ENCODE measurements at places on chromosomes 2 and 18.

DNA sequence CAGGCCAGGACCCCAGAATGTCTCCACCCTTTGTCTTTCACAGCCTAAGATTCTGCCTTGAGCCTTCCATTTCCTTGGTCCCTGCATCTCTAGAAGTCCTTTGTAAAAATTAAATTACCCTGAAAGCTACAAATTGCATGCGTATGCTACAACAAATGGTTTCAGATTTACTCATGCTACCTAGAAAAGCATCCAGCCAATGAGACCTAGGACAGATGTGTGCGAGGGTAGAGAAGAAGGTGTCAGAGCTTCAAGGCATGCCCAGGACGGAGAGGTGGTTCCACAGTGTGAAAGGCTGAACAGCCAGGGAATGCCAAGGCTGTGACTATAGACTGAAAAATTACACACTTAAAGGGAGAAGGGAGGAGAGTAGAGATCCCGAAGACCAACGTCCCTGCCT is 40.2 kb downstream of the CCBE1 start:
- no peak for DNase-seq

DNA sequence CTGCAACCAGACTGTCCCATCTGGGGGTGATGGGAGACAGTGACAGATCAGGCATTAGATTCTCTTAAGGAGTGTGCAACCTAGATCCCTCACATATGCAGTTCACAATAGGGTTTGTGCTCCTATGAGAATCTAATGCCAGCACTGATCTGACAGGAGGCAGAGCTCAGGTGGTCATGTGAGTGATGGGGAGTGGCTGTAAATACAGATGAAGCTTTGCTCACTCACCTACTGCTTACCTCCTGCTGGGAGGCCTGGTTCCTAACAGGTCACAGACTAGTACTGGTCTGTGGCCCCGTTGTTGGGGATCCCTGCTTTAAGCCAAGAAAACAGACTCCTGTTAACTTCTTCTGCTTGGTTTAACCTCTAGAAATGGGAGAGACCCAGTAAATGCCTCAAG is 3.2 kb downstream of the CYP27A1 start:
- DNase-seq, result no peak

- no peak for DNase-seq
These were observed 366.9 kb upstream of the SPRED2 start for GRCh38 chr2:65799141-65799854.

DNA sequence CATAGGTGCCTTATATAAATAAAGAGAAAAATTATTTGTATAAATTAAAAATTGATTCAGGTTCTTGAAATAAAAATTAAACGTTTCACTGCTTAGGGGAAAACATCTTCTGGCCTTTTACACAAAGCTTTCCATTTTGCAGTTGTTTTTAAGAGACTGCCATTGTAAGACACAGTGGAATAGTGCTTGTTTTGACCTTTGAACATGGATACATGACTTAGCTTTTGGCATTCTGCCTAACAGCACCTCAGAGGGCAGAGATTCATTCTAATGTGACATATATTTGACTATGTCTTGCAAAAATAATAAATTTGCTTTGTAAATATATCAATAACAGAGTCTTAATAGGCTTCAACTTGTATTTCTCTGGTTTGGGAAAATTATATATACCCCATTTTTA is 142.1 kb downstream of the SLC4A10 start:
- no peak for DNase-seq

- no peak for DNase-seq
These were observed 33.6 kb downstream of the TMEM177 start for GRCh38 chr2:119712571-119712970.

- no peak for DNase-seq
These were observed 76.0 kb upstream of the PELI1 start for GRCh38 chr2:64220265-64220664.

GRCh38 chr2:61714210-61714609 is 139.7 kb downstream of the FAM161A start:
- no peak for DNase-seq

DNA sequence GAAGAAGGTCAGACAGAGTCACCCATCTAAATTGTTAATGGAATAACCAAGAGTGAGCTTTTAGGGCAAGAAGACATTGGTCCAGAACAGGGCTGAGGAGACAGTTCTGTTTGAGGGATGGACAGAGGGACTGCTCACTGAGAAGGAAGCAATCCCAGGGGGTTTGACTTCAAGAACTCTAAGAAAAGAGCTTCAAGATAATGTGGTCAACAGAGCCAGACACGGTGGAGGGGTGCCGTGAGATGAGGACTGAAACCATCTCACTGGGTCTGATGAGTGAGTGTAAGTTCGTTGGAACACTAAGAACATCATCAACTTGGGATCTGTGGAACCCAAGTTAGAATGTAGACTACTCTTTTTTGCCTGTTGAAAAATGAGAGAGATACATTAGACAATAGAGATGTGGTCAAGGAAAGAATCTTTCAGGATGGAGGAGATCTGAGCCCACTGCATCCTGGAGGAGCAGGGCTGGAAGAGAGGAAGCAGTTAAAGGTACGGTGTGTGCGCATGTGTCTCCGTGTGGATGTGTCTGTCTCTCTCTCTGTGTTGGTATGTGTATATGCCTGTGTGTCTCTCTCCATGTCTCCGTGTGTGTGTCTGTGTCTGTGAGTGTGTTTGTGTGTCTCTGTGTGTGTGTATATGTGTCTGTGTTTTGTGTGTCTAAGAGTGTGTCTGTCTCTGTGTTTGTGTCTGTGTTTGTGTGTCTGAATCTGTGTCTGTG is 172.1 kb downstream of the MYCN start:
- no peak for DNase-seq

DNA sequence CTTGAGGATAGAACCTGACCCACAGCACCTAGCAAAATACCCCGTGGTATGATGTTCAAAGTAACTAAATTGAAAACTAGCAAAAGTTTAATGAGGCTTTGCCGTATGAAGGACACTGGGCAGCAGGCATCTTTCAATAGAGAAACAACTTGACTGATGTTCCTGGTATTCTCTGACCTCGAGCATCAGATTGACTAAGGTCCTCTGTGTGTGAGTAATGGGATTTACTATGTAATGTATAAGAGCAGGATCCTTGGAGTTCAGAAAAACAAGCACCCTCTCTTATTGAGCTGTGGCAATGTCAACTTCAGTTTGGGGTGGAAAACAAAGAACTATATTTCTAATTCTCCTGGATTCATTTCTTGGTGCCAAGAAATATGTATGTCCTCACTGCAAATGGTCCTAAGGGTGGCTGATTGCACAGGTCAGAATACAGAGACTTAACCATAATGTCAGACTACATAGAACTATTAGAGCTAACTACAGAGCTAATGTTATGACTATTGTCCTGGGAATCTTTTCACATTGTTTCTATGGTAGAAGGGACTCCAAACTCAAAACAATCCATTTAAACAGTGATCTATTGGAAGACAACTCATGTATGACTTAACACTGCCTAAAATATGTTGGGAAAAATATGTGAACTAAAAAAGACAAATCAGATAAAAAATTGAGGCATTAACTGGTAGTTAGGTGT is 4.4 kb downstream of the TNFAIP6 start:
- DNase-seq, result peak; percentile 36

- no peak for DNase-seq
These were observed 4.3 kb upstream of the CHRNA1 start for GRCh38 chr2:174768557-174768956.

GRCh38 chr2:97751752-97752151 is 38.4 kb downstream of the ZAP70 start:
- no peak for DNase-seq

- DNase-seq, result peak; percentile 94
These were observed 416 bp downstream of the SEH1L start for GRCh38 chr18:12948050-12948804.

DNA sequence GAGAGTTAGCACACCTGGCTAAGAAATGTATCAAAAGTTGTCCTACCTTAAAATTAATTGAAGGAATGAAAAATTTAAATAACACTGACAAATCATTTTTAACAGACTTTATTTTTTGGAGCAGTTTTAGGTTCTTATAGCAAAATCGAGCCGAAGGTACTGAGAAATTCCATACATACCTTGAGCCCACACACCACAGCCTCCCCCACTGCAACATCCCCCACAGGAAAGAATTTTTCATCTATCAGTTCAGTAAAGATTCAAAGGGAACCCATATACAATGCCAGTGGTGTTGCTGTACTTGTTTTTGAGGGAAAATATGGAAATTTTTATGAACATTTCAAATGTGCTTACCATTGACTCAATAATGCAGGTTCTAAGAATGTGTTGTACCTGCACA is 169.8 kb upstream of the HS6ST1 start:
- no peak for DNase-seq

GRCh38 chr2:161570424-161571050 is 53.7 kb upstream of the SLC4A10 start:
- DNase-seq, result peak; percentile 23

DNA sequence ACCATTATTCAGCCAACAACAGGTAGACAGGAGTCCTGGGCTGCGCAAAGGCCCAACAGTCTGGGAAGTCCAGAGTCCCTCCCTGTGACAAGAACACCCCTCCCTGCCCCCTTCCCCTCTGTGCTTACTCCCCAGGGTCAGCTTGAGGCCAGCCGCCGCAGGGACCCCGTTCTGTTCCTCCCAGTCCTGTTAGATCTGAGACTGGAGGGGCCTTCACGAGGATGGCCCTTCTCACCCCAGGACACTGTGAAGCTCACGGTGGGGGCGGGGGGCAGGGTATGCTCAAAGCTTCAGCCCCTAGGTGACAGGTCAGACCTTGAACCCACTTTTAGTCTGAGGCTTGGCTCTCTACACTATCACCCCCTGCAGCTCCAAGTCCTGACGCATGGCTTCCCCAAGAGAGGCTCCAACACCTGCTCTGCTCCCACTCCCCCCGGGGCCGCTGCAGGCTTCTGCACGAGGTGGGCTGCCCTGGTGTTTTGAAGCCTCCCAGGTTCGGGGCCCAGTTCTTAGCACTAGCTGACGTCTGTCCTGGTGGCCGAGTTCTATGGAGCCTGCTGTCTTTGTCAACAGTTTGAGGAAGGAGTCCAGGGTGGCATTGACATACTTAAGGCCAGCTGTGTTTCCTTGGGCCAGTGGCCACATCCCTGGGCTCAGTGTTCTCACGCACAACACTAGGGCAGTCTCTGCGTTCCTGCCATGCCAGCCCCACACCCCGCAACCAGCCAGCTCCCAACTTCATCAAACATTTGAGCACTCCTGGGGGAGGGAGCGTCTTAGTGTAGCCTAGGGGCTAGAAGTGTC is 37.2 kb upstream of the HPCAL1 start:
- no peak for DNase-seq

DNA sequence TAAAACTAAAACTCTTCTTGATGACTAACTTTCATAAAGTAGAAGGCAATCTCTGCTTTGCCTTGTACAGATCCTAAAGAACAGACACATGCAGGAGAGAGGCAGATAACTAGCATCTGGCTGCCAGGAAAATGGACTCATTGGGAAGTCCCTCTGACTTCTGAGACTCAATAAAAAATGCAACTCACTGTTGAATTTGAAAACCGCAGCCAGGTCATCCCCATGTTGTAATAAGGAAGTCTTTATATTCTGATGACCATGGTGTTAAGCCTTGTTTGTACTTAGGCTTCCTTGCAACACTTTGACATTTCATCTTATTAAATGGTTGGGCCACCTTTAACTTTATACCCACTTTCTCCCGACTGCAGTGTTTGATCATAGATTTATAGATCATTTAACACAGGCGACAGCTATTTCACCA is 375.1 kb upstream of the KCNH7 start:
- DNase-seq, result peak; percentile 14

- DNase-seq, result peak; percentile 34
These were observed 650 bp downstream of the ORMDL1 start for GRCh38 chr2:189783451-189783926.

DNA sequence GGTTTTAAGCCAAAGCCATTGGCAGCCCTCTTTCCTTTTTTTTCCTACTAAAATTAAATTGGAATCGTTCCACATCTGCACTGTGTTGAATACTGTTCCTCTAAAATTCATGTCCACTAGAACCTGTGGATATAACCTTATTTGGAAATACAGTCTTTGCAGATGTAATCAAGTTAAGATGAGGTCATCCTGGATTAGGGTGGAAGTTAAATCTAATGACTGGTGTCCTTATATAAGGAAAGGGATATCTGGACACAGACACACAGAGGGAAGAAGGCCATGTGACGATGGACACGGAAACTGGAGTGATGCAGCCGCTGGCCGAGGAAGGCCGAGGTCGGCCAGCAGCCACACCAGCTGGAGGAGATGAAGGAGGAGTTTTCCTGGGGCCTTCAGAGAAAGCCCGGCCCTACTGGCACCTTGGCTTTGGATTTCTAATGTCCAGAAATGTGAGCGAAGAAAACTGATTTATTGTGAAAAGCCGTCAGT is 49.4 kb downstream of the LONRF2 start:
- no peak for DNase-seq

DNA sequence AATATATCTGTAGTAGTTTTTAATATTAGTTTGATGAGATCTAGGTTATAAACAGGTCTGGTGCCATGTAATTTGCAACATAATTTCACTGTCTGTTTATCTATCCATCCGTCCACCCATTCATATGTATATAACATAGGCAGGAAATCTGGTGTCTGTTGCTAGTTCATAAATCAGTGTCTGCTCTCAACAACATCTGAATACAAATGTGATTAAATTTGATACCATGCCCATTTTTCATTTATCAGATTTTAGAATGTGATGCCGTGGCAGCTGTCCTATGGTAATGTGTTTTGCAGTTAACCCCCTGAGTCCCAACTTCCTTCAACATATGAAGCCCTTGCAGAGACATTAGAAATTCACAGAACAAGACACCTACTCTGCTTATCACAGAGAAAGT is 228.4 kb downstream of the CMPK2 start:
- no peak for DNase-seq

GRCh38 chr2:9665898-9666297 is 35.1 kb upstream of the YWHAQ start:
- peak; percentile 68 for DNase-seq

DNA sequence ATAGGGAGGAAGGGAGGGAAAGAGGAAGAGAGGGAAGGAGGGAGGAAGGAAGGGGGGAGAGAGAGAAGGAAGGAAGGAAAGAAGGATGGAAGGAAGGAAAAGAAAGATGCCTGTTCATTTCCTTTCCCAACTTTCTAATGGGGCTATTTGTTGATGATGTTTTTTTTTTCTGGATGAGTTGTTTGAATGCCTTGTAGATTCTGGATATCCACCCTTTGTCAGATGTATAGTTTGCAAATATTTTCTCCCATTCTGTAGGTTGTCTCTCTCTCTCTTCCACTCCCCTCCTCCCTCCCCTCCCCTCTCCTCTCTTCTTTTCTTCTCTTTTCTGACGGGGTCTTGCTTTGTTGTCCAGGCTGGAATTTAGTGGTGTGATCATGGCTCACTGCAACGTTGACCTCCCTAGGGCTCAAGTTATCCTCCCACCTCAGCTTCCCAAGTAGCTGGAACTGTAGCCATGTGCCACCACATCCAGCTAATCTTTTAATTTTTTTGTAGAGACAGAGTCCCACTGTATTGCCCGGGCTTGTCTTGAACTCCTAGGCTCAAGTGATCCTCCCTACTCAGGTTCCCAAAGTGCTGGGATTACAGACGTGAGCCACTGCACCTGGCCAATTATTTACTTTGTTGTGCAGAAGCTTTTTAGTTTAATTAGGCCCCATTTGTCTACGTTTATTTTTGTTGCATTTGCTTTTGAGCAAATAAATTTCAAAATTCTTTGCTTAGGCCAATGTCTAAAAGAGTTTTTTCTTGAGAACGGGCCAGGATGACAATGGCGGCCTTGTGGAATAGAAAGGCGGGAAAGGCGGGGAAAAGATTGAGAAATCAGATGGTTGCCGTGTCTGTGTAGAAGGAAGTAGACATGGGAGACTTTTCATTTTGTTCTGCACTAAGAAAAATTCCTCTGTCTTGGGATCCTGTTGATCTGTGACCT is 57.3 kb upstream of the FAM117B start:
- no peak for DNase-seq
